ENCODE measurements at places on chromosomes 4 and X.

GRCh38 chr4:101853691-101854090 lies 63.2 kb downstream of the BANK1 start:
- no peak overlapping the region for H3K4me3 ChIP-seq
- H3K4me1 ChIP-seq = no peaks in the 10 kb centered on the region
- H3K27me3 ChIP-seq = no peaks in the 10 kb centered on the region
- H3K36me3 ChIP-seq = no peaks in the 10 kb centered on the region
- DNase-seq = no peak

DNA sequence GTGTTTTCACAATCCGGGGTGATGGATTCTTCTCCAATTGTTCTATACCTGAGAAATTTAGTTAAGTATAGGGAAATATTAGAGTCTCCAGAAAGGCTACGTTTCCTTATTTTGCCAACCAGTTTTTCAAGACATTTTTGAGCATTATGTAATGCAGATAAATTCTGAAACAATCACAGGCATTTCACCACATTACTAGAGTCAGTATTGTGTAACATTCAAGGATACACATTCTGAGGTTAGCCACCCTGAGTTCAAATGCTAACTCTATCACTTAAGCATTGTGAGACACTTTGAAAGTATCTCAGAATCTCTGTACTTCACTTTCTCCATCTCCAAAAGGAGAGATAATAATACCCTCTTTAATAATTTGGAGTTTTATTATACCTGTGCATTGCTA lies 10.6 kb downstream of the SULT1B1 start:
- H3K4me1 ChIP-seq = no peaks in the 10 kb centered on the region
- H3K36me3 ChIP-seq = no peaks in the 10 kb centered on the region
- H3K27me3 ChIP-seq = no peaks in the 10 kb centered on the region
- no peak for DNase-seq

GRCh38 chr4:142656178-142656577 lies 189.9 kb downstream of the INPP4B start:
- no peak overlapping the region for H3K4me3 ChIP-seq
- DNase-seq = peak; percentile 19
- no peak overlapping the region for H3K27ac ChIP-seq
- no peaks in the 10 kb centered on the region for H3K4me1 ChIP-seq

GRCh38 chrX:74372272-74372671 lies 49.0 kb upstream of the SLC16A2 start:
- H3K27ac ChIP-seq = no peak overlapping the region
- no peaks in the 10 kb centered on the region for H3K36me3 ChIP-seq
- DNase-seq = no peak
- no peaks in the 10 kb centered on the region for H3K27me3 ChIP-seq
- H3K4me3 ChIP-seq = no peak overlapping the region
- H3K4me1 ChIP-seq = no peaks in the 10 kb centered on the region

GRCh38 chr4:166827629-166828028 lies 406.7 kb downstream of the SPOCK3 start:
- no peak overlapping the region for H3K4me3 ChIP-seq
- no peaks in the 10 kb centered on the region for H3K27me3 ChIP-seq
- H3K4me1 ChIP-seq = no peaks in the 10 kb centered on the region
- no peaks in the 10 kb centered on the region for H3K36me3 ChIP-seq
- DNase-seq = no peak
- no peak overlapping the region for H3K27ac ChIP-seq

- no peaks in the 10 kb centered on the region for H3K36me3 ChIP-seq
- peak overlapping the region; percentile 75 for H3K4me3 ChIP-seq
- H3K4me1 ChIP-seq = peaks cover 8% of the 10 kb centered on the region
- no peaks in the 10 kb centered on the region for H3K27me3 ChIP-seq
- DNase-seq = no peak
- H3K27ac ChIP-seq = no peak overlapping the region
Measured at GRCh38 chr4:47914926-47915237, 499 bp upstream of the NFXL1 start.

GRCh38 chr4:41939016-41939626 lies 3.9 kb downstream of the TMEM33 start:
- H3K36me3 ChIP-seq = peaks cover 3% of the 10 kb centered on the region
- no peaks in the 10 kb centered on the region for H3K27me3 ChIP-seq
- no peak for DNase-seq
- H3K27ac ChIP-seq = no peak overlapping the region

DNA sequence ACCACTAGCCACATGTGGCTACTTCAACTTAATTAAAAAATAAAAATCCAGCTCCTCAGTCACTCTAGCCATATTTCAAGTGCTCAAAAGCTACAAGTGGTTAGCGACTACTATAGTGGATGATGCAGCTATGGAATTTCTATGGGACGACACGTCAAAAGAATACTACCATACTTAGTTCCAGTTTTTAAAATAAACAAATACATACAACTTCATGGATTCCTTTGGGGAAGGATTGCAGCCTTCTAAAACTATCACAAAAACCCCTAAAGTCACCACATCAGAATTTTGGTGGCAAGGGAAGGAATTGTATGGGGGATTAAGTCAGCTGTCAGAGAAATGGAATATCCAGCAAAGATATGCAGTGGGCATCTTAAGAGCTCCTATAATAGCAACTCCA lies 6.5 kb downstream of the ZNF280C start:
- no peaks in the 10 kb centered on the region for H3K27me3 ChIP-seq
- H3K27ac ChIP-seq = no peak overlapping the region
- H3K4me3 ChIP-seq = no peak overlapping the region
- DNase-seq = no peak
- H3K4me1 ChIP-seq = no peaks in the 10 kb centered on the region

GRCh38 chrX:21744721-21745120 lies 13.2 kb downstream of the SMPX start:
- H3K27me3 ChIP-seq = no peaks in the 10 kb centered on the region
- no peaks in the 10 kb centered on the region for H3K36me3 ChIP-seq
- H3K4me1 ChIP-seq = no peaks in the 10 kb centered on the region
- H3K27ac ChIP-seq = no peak overlapping the region
- H3K4me3 ChIP-seq = no peak overlapping the region

GRCh38 chr4:70759627-70760026 lies 37.9 kb downstream of the RUFY3 start:
- no peaks in the 10 kb centered on the region for H3K4me1 ChIP-seq
- no peak overlapping the region for H3K27ac ChIP-seq
- no peak for DNase-seq
- no peak overlapping the region for H3K4me3 ChIP-seq
- no peaks in the 10 kb centered on the region for H3K27me3 ChIP-seq

DNA sequence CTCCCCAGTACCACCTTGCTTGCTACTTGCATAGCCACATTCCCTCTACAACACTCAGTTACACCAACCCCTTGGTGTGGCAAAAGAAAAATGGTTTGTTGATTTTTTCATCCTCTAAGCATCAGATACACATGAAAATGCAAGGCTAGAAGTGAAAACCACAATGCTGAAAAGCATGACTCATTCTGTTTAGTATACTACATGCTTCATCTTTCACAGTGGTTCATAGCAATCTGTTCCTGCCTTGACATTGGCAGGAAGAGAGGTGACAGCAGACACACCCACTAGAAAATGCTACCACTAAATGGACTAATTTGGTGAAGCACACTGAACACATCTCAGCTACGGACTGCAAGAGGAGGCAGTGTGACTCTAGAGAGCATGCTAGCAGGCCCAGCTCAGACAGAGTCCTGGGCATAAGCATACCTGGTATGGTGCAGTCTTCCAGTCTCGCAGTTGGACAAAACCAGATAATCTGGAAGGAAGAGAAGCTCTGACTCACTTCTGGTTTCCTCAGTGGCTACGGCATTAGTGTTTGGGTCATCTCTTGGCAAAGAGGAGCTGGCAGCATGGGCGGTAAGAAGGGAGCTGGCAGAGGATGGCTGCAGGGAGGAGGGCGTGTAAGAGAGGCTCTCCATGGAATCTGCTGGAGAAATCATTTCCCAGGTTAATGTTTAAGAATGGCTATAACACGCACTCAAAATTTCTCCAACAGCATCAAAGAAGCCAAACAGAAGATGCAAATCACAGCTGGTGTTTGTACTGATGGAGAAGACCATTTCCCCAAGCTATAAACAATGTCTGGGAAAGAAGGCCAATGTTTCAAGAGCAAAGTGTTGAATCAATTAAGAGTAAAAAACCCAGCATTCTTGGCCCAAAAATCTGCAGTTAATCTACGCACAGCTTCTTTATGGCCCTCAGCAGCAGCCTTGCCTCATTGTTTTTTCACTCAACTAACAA lies 37.8 kb downstream of the GAB3 start:
- no peaks in the 10 kb centered on the region for H3K27me3 ChIP-seq
- H3K4me1 ChIP-seq = peaks cover 16% of the 10 kb centered on the region
- no peak overlapping the region for H3K4me3 ChIP-seq
- H3K36me3 ChIP-seq = peaks cover 10% of the 10 kb centered on the region
- peak overlapping the region; percentile 8 for H3K27ac ChIP-seq
- no peak for DNase-seq

DNA sequence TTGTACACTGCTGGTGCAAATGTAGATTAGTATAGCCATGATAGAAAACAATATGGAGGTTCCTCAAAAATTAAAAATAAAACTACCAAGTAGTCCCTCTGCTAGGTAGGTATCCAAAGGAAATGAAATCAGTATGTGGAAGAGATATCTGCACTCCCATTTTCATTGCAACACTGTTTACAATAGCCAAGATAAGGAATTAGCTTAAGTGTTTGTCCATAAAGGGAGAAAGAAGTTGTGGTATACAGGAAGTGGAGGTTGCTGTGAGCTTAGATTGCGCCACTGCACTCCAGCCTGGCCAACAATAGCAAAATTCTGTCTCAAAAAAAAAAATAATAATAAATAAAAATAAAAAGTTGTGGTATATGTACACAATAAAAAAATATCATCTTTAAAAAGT lies 325.0 kb upstream of the EMCN start:
- H3K4me1 ChIP-seq = no peaks in the 10 kb centered on the region
- no peaks in the 10 kb centered on the region for H3K36me3 ChIP-seq
- no peaks in the 10 kb centered on the region for H3K27me3 ChIP-seq
- H3K27ac ChIP-seq = no peak overlapping the region
- no peak for DNase-seq

DNA sequence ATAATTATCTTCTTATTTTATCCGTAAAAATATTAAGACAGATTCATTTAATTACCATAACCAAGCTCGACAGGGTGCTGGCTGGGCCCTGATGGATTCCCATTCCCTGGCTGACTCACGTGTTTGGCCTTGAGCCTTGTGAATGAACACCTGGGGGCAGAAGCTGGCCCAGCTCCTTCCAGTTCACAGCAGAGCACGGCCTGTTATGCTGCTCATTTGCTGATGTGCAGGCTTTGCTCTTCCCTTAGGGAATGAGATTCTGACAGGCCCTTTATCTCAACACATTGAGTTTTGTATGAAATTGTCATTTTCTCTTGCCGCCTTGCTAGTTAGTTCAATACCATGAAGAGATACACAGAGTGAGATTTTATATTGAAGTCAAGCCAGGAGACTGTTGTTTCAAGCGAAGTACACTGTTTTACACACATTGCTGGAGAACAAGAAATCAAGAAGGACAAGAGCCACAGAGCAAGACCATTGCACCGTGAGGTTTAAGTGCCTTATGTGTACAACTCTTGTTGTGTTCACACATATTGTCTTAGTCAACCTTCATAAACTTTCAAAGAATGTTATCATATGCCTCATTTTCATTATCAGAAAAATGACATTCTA lies 1583.3 kb downstream of the STIM2 start:
- H3K27me3 ChIP-seq = no peaks in the 10 kb centered on the region
- no peak overlapping the region for H3K4me3 ChIP-seq
- H3K4me1 ChIP-seq = no peaks in the 10 kb centered on the region

DNA sequence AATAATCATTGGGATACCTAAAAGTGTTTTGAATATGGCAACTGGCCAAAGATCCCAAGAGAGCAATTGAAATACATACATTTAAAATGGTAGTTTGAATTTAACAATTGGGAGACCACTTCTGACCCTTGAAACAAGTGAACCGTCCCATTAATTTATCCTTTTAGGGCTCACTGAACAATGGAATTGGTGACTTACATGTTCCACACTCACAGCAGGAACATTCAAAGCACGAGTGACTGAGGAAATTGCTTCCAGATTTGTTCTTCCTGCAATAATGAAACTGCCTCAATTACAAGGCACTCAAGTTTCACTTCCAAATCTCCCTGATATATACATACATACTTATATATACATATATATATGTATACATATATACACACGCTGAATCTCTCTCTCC lies 20.6 kb downstream of the SLC39A8 start:
- no peak overlapping the region for H3K4me3 ChIP-seq
- H3K36me3 ChIP-seq = no peaks in the 10 kb centered on the region
- H3K27ac ChIP-seq = no peak overlapping the region
- no peaks in the 10 kb centered on the region for H3K27me3 ChIP-seq
- no peaks in the 10 kb centered on the region for H3K4me1 ChIP-seq

GRCh38 chr4:23233596-23233995 lies 540.9 kb downstream of the GBA3 start:
- no peaks in the 10 kb centered on the region for H3K36me3 ChIP-seq
- no peaks in the 10 kb centered on the region for H3K27me3 ChIP-seq
- H3K4me1 ChIP-seq = no peaks in the 10 kb centered on the region
- no peak for DNase-seq
- H3K27ac ChIP-seq = no peak overlapping the region

- no peak overlapping the region for H3K4me3 ChIP-seq
- no peak overlapping the region for H3K27ac ChIP-seq
- no peaks in the 10 kb centered on the region for H3K4me1 ChIP-seq
- no peak for DNase-seq
Measured at GRCh38 chr4:160498211-160498610, 1395.3 kb downstream of the RAPGEF2 start.

GRCh38 chr4:147174591-147174990 lies 228.9 kb upstream of the TTC29 start:
- no peaks in the 10 kb centered on the region for H3K27me3 ChIP-seq
- no peak overlapping the region for H3K27ac ChIP-seq
- no peak for DNase-seq
- no peaks in the 10 kb centered on the region for H3K36me3 ChIP-seq

GRCh38 chr4:38119668-38120385 lies 159.6 kb downstream of the PTTG2 start:
- peaks cover 63% of the 10 kb centered on the region for H3K36me3 ChIP-seq
- no peaks in the 10 kb centered on the region for H3K27me3 ChIP-seq
- H3K4me3 ChIP-seq = no peak overlapping the region
- peak overlapping the region; percentile 49 for H3K27ac ChIP-seq
- H3K4me1 ChIP-seq = no peaks in the 10 kb centered on the region

DNA sequence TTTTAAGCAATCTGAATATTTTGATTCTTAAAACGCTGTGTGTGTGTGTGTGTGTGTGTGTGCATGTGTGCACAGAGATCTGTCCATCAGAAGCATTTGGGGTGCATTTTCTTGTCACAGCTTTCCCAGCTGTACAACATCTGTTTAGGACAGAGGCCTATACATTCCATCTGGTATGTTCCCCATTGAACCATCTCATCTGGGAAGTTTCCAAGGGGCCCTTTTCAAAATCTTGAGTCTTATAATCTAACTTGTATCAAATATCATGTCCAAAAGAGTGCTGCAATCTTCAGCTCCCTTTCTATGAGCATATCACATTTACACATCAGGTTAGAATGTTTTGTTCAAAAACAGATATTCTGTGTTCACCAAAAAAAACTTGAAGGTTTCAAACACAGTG lies 16.5 kb upstream of the MID1 start:
- no peaks in the 10 kb centered on the region for H3K36me3 ChIP-seq
- no peak overlapping the region for H3K4me3 ChIP-seq
- no peaks in the 10 kb centered on the region for H3K4me1 ChIP-seq
- no peak for DNase-seq
- H3K27ac ChIP-seq = no peak overlapping the region
- no peaks in the 10 kb centered on the region for H3K27me3 ChIP-seq

- no peaks in the 10 kb centered on the region for H3K36me3 ChIP-seq
- DNase-seq = no peak
- H3K27ac ChIP-seq = no peak overlapping the region
- H3K27me3 ChIP-seq = no peaks in the 10 kb centered on the region
Measured at GRCh38 chr4:40870150-40870549, 120.4 kb downstream of the NSUN7 start.

GRCh38 chrX:148947399-148947975 lies 447.1 kb downstream of the AFF2 start:
- no peaks in the 10 kb centered on the region for H3K4me1 ChIP-seq
